ENCODE measurements at places on chromosomes 1 and 21. TPM values are rescaled to one million over a fixed set of nuclear protein-coding genes. Genes with fewer than 3 reads are reported as not detected.

GRCh38 chr1:19547814-19548213, 62.5 kb upstream of the CAPZB start:
- DNase-seq: no peak

TNFSF4 gene
- 5.1 TPM for total RNA-seq

SLC2A1 gene
- 113 TPM for total RNA-seq

PROK1 gene
- not detected for total RNA-seq

C1orf141 gene
- total RNA-seq: not detected

CA6 gene
- total RNA-seq: 6.4 TPM

GRCh38 chr1:183293241-183293640, 107.2 kb downstream of the LAMC2 start:
- DNase-seq: no peak

- no peak for DNase-seq
These were observed 923 bp upstream of the IFNGR2 start for GRCh38 chr21:33402001-33402979.

MYBPH gene
- total RNA-seq: not detected

EFNA3 gene
- total RNA-seq: 5.5 TPM

- DNase-seq: no peak
These were observed 43.7 kb downstream of the ADAMTS1 start for GRCh38 chr21:26801498-26801897.

DNA sequence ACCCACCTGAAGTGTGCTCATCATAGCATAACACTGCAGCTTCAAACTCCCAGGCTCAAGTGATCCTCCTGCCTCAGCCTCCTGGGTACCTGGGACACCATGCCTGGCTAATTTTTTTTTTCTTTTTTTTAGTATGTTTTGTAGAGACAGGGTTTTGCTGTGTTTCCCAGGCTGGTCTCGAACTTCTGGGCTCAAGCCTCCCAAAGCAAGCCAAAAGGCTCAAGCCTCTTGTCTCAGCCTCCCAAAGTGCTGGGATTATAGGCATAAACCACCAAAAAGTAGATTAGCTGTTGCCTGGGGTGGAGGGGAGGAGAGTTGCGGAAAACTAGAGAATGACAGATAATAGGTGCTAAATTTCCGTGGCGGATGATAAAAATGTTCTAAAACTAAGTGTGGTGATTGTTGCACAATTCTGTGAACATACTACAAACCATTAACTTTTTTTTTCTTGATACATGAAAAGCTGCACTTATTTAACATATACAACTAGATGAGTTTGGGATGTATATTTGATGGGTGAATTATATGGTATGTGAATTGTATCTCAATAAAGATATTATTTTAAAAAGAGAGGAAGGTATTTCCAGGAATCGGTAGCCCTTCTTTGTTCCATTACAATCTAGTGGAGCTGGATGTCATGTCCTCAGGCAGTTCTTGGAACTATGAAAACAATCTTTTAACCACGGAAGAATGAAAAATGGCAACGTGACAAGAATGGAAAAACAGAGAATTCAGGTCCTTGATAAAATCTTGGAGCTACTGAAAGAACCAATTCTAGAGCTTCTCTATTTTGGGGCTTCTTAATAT, 27.3 kb upstream of the MED18 start:
- no peak for DNase-seq

DNA sequence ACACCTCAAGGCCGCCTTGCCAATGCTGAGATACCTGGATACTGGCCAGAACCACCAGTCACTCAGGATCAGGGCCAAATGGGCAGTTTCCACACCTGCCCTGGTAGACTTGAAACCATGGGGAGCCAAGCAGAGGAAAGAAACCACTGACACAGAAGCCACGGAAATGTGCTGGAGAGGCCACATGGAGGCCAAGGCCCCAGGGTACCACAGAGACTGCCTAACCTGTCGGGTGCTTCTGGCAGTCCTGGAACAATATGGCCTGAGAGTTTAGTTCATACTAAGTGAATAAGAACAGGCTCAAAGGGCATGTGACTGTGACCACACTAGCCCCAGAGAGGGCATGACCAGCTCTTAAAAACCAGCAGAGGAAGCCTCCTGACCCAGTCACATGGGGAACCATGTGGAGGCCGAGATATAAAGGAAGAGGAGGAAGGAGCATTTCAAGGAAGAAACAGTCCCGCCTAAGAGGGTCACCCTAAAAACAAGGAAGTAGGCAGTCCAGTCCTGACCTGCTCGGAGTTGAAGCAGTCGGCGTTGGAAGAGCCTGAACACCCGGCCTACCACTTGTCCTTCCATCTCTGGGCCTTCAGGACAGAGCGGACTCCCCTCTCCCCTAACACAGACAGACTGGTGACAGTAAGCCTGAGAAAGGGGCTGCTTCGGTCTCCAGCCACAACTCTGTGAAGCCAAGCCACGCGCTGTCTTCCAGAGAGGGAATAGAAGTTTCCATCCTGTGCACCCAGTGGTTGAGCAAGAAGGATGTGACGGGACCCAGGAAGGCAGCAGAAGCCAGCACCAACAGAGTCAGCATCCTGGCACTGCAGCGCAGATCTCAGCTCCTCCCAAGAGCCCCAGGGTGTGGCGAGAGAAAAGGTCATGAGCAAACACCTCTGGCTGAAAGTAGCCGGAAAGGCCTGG, at the start of gene DENND2D:
Gene DENND2D (minus strand): TSS at position 766 of the 921 bp plus-strand sequence. CDS start 187 bp downstream, at position 579.
- peak; percentile 78 for DNase-seq

GPR61 gene
- total RNA-seq: not detected

DNA sequence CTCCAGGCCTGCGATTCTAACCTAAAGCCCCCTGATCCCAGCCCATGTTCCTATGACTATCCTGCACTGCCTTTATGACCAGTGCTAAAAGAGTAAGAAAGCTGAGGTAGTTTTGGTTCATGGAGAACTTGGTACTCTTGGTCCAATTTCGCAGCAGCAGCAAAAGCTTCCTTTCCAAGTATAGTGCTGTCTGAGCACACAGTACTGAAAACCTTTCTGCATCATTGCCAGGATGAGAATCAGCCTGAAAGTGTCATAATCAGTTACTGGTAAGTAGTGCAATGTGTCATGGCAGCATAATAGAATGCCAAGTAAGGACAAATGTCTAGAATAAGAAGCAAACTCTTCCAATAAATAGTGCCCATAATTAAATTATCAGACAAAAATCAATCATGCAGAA, 889.6 kb upstream of the ADGRL4 start:
- no peak for DNase-seq

- no peak for DNase-seq
These were observed 59.8 kb downstream of the ITPKB start for GRCh38 chr1:226679262-226679661.

DNA sequence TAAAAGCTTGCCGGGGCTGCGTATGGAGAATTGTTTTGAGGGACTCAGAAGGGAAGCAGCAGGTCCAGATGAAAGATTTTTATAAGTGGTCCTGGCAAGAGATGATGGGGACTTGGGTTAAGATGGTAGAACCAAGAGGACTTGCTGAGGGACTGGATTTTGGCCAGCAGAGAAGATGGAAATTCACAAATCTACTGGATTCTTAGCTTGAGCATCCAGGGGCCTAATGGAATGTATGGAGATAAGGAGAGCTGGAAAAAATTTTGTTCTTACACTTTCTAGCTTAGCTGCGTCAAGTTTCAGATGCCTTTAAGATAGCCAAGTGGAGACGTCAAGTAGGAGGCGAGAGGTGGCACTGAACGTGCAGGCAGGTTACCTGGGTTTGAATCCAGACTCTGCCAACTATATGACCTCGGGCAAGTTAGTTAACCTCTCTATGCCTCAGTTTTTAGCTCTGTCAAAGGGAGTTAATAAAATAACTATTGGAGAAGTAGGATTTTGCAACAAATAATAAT, 3.4 kb upstream of the RBP7 start:
- DNase-seq: no peak

- no peak for DNase-seq
These were observed 23.2 kb downstream of the GALNT2 start for GRCh38 chr1:230090194-230090711.

GRCh38 chr1:184974056-184974836, at the start of gene NIBAN1:
NIBAN1 (minus strand) TSS chr1:184974508; CDS start chr1:184974356, 152 bp downstream.
- peak; percentile 79 for DNase-seq

- no peak for DNase-seq
These were observed 12.2 kb upstream of the CD2 start for GRCh38 chr1:116741836-116742565.

CEP104 gene
- 41.2 TPM for total RNA-seq

DNA sequence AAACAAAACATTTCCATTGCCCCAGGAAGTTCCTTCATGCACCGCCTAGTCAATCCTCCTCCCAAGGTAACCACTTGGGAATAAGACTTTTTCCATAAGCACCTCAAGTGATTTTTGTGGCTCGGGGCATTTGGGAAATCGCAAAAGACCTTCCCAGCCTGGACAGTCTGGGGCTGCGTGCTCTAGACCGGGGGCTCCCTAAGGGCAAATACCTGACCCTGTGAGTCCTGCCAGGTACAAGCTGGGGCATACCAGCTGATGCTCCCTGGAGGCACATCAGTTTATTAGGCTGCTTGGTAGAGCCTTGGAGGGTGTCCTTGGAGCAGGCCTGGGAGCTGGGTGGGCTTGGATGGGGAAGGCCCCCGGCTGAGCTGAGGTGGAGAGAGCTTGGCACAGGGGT, 34.4 kb downstream of the ALPL start:
- no peak for DNase-seq

ATP1A4 gene
- not detected for total RNA-seq

DNA sequence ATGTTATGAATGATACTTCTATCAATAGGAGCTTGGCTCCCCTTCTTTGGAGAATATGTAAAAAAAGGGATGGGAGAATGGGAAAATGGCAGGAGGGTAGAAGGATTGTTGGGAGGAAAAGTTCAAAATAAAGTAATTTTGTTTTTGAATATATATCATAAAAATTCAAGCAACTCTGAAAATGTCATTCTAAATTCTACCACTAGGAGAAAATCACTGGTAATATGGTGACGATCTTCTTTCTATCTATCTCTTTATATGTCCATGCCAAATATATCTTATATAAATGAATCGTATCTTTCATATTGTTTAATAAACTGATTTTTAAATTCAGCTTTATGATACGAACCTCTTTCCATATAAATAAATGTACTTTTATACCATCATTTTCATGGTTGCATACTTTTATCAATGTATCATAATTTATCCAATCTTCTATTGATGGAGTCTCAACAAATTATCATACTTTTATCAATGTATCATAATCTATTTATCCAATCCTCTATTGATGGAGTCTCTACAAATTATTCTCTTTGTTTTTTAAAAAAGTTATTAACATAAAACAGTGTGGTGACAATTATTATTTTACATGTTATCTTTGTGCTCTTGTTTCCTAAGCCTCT, 73.7 kb upstream of the MARK1 start:
- no peak for DNase-seq

DNA sequence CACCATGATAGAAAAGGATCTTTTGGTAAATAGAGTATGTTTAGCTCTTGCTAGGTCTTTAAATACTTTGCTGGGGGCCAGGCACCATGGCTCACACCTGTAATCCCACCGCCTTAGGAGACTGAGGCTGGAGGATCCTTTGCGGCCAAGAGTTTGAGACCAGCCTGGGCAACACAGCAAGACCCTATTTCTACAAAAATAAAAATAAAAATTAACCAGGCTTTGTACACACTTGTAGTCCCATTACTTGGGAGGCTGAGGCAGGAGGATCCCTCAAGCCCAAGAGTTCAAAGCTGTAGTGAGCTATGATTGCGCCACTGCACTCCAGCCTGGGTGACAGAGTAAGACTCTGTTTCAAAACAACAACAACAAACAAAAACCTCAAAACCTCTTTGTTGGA, 1.1 kb upstream of the KCNE2 start:
- DNase-seq: no peak

OBSCN gene
- 14.4 TPM for total RNA-seq

GRCh38 chr21:40639616-40640194, 207.3 kb downstream of the DSCAM start:
- no peak for DNase-seq

All from activated CD8-positive, alpha-beta T cell treated with anti-CD3 and anti-CD28 coated beads, Interleukin-2, amount 10 ng/mL, durations not matched to agents 7 days and 5 days (primary cell).